ENCODE measurements at places on chromosomes 6 and 20.

GRCh38 chr20:63517376-63518309, 2.9 kb upstream of the PPDPF start:
- no peak for DNase-seq

GRCh38 chr6:25417046-25417605, 138.0 kb downstream of the CARMIL1 start:
- no peak for DNase-seq

GRCh38 chr6:168862346-168862980, 391.2 kb downstream of the THBS2 start:
- DNase-seq, result no peak

- DNase-seq, result no peak
Measured at GRCh38 chr6:35237476-35237875, 22.1 kb upstream of the ZNF76 start.

DNA sequence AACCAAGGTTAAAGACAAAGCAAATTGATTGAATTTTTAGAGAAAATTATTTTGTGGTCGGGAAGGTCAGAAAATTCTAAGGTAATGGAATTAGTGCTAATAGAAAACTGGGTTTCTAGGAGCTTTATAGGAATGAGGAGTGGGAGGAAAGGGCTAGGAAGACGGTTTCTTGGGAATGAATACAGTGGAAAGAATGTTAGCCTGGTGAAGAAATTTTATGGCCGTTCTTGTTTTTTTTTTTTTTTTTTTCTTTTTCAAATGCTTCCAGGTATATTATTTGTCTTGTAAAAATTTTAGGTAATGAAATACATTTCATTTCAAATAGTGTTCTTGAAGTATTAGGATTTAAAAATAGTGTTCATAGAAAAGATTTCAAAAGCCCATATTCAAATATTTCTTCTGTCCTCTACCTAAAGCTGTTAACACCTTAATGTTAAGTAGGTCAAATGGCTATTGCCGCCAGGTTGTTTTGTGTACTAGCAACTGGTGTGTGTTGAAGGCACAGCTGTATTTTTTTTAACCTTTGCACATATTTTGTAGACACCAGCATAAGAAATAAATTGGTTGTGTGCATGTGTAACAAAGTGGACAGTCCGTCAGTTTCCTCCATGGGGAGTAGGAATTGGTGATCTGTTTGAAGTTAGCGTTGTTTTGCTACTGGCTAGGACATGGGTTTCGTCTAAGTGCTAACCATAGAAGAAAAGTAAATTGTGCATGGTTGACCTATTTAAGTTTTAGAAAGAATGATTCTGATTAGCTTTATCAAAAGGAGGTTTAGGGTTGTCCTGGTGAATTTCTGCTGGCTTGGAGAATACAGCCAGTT, 32.3 kb downstream of the AFDN start:
- DNase-seq, result no peak

- no peak for DNase-seq
Measured at GRCh38 chr20:25541676-25542075, 43.7 kb downstream of the NINL start.

DNA sequence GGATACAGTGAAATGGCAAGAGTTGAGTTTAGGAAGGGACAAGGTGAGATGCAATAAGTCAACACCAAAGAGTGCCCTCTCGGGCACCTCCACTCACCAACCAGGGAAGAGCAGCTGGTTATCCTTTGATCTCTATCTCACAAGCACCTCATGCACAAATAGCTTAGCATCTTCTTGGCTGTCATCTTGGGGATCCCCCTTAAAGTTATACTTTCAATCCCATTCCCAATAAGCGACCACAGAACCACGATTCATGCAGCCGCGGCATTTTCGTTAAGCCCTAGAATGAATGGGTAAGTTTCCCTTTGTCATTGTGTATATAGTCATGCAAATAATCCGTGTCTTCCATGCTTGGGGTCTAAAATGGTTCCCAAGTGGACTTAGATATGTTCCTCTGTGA, 73.5 kb downstream of the ADTRP start:
- no peak for DNase-seq

DNA sequence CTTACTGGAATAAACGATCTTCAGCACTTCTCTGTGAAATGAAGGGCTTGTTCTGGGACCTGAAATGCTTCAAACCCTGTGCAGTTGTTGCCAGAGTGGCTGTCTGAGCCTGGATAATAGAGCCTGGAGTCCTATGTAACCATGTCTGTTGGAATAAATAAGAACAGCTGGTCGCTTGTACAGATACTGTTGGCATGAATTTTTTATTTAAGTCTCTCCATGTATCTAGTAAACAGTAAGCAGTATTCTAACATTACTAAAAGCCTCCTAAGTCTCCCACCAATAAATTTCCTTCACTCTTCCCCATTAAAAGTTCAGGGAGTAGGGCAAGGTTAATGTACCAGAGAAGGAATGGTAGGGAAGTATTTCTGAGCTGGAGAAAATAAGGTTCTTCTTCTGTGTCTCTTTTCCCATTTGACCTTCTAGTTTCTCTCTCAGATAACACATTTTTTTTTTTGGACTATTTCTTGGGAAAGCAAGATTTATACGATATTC, 227.5 kb downstream of the PRL start:
- DNase-seq, result no peak
